Stimulated activated CD4-positive, alpha-beta T cell treated with anti-CD3 and anti-CD28 coated beads, Interleukin-2, amount 100 ng/mL, for 24 hours (primary cell): ENCODE measurements at places on chromosomes 16 and 17.

GRCh38 chr16:5438591-5438990 lies 341.0 kb upstream of the EEF2KMT start:
- DNase-seq: no peak

DNA sequence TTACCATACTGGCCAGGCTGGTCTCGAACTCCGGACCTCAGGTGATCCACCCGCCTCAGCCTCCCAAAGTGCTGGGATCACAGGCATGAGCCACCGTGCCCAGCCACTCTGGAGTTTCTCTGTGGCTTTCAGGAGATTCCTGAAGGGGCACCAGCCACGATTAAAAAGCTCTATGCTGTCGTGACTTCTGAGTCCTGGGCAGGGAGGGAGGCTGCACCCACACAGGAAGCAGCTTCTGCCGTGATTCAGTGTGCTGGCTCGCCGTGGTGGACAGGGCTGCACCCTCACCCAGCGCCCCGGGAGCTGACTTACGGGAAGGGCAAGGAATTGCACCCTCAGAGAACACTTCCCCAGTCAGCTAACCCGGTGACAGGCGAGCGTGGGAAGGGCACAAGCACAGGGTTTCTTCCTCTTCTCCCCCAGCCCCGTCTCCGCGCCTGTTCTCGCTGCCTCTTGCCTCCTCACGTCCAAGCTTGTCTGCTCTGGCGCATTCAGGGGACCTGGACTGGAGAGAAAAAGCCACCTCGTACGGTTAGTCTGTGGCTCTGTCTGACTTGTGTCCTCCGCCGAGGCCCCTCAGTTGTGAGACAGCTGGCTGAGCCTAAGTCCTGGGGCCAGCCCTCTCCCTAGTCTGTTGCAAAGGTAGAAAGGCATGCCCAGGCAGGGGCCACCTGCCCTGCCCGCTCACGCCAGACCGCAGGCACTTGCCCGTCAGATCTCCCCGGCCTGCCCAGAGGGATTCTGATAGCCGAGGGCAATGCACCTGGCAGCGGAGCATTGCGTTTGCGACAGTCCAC lies 145.0 kb downstream of the SEC14L1 start:
- no peak for DNase-seq

GRCh38 chr16:4772351-4772750 lies 5.4 kb upstream of the ZNF500 start:
- no peak for DNase-seq

- no peak for DNase-seq
Measured at GRCh38 chr17:19664136-19664820, 15.7 kb downstream of the ALDH3A2 start.

GRCh38 chr16:1460602-1461138 lies 14.2 kb downstream of the CLCN7 start:
- DNase-seq: no peak

GRCh38 chr17:28057731-28058246 lies 15.3 kb downstream of the NLK start:
- no peak for DNase-seq

DNA sequence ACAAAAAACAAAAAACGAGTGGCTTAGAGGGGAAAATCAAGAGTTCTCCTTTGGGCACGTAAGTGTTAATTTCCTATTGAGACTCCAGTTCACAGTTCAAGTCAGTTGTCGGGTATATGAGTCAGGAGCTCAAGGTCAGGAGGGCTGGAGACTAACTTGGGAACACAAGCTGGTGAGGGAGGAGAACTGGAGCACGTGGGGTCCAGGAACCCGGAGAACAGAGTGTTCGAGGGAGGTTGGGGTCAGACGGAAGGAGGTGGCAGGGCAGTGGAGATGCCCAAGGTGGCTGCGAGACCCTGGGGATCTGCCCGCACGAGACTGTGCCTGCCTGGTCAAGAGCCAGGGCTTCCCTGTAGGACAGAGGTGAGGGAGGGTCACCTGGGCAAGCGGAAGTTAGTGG lies 12.0 kb downstream of the ALDH3A1 start:
- DNase-seq: no peak
